ENCODE measurements at places on chromosomes 12 and 14.

DNA sequence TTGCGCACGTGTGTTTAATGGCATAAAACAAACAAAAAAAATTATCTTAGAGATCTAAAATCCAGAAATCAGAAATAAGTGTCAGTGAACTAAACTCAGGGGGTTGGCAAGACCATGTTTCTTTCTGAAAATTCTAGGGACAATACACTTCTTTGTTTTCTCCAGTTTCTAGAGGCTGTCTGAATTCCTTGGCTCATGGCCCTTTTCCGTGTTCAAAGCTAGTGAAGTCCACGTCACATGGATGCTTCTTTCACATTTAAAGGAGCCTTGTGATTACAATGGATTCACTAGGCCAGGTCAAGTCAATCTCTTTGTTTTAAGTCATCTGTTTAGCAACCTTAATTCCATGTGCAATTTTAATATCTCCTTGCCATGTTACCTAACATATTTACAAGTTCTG is 22.4 kb downstream of the SLCO1B3 start:
- no peak for DNase-seq

- DNase-seq: no peak
Observed at GRCh38 chr12:67645601-67646000, 2.9 kb upstream of the DYRK2 start.

DNA sequence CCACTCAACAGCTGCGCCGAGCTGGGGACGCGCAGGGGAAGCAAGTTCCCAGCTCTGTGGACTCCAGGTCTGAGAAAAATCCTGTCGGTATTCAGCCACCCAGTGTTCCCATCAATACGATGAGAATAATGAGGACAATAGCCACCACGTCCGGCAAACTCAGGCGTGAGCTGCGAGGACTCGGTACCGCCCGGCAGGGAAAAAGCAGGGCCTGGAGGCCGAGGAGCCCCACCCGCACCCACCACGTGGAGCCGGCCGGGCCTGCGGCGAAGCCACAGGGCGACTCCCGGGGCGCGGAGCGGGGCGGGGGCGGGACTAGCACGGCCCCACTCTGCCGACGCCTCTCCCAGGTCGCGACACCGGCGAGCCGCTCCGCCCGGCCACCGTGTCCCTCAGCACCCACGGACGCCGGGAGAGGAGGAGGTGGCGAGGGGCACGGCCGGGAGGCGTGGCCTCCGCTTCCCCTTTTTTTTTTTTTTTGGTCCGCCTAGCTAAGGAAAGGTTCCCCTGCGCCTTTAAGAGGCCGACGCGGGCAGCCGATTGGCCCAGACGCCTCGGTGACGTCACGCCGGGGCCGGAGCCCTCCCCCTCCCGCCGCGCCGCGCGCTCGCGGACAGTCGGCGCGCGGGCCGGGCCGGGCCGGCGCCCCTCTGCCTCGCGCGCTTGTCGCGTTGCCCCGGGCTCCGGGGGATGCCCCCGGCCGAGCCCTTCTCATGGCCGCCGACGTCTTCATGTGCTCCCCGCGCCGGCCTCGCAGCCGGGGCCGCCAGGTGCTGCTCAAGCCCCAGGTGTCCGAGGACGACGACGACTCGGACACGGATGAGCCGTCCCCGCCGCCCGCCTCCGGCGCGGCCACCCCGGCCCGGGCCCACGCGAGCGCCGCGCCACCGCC is at the start of gene MLXIP:
Gene MLXIP (plus strand): TSS at position 616 of the 892 bp plus-strand sequence. CDS start 98 bp downstream, at position 714.
- DNase-seq: peak; percentile 94

- DNase-seq: no peak
Observed at GRCh38 chr12:49049566-49050224, 10.9 kb downstream of the KMT2D start.

GRCh38 chr14:68728342-68729106 is 64.3 kb downstream of the ZFP36L1 start:
- DNase-seq: no peak

GRCh38 chr12:112977641-112978040 is 678 bp upstream of the OAS2 start:
- DNase-seq: no peak

DNA sequence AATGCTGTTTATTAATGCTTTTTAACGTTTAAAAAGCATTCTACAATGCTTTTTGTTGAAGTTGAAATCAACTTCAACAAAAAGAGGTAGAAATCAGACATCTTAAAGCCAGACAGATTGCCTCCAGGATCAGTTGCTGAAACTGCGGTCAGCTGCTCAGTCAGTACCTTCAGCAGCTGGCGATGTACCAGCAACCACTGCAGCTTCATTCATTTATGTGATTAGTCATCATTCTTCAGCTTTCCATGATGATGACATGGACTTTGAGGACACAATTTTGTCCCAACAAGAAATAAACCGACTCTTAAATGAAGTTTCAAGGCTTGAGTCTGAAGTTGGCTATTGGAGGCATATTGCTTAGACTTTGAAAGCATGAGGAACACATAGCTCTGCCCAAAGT is 31.5 kb upstream of the NUAK1 start:
- DNase-seq: no peak

GRCh38 chr12:109009766-109010165 is 11.1 kb downstream of the SVOP start:
- no peak for DNase-seq

DNA sequence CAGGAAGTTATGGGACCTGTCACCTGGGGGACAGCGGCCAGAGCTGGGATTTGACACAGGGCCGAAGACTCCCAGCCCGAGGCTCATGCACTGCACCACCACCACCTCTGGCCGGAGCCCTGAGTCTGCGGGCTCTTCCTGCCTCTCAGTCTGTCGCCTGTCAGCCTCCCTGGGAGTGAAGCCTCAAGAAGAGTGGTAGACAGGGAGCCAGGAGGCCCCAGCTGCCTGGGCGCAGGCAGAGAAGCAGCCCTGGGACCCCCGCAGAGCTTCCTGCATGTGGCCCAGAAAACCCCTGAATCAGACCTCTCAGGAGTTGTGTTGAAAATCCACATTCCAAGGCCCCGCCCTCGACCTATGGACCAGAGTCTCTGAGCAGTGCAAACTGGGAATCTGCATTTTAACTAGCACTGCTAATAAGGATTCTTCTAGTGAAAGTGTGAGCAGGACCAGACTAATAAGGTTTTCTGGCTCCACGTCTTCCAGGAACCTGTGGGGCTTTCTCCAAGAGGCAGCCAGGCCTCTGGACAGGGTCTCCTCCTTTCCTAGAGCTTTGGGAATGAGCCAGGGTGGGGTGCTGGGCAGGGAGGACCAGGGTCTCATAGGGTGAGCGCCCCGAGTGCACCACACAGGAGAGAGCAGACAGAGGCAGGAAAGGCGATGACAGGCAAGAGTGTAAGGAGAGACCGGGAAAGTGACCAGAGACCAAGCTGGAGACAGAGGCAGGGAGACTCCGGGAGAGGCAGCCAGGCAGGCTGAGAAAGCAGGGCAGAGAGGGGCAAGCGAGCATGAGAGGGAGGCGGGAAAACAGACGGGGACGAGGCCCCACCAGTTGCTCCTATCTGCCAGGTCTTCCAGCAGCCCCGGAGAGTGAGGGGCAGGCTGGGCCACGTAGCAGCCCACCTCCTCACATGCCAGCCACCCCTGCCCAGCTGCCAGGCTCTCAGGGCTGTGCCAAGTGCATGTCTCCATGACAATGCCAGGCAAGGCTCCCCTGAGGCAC is 112.4 kb downstream of the BCL11B start:
- peak; percentile 64 for DNase-seq

DNA sequence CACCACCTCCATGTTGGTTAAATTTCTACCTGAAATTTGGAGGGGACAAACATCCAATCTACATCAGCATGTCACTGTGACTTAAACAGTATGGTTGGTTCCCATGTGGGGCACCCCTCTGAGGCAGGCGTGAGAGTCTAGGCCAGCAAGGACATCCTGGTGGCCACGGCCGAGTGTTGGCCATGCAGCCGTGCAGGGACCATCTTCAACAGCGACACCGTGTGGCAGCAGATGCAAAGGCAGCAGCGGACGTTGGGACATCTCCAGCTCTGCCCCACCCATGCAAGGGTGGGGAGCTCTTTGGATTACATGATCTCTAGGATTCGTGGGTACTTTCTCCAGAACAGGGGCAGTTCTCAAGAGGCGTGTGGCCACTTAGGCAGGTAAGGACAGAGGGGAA is 49.8 kb downstream of the NOC4L start:
- DNase-seq: no peak

DNA sequence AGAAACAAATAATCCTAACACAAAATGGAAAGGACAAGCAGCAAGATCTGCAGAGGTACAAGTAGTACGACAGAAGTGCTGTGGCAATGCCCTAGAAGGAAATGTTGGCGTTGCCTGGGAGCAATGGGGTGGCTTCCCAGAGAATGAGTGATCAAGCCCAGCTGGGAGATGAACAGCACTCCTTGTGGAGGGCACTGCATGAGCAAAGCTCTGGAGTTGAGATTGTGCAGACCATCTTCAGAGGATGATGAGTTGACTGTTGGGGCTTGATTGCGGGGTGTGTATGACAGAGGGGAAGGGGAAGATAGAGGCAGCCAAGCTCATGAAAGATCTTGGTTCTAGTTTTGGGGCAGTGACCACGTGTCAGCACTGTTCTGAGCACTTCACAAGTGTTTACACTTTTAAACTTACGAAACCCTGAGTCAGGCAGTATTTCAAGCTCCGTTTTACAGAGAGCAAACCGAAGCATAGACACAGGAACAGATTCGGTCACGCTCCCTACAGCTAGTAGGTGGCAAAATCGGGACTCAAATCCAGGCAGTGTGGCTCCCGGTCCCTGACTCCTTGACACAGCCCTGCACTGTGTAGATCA is 127.2 kb upstream of the LHX5 start:
- DNase-seq: no peak

Measured in type B pancreatic cell (in vitro differentiated cells).